ENCODE measurements at places on chromosomes 3 and 15.

DNA sequence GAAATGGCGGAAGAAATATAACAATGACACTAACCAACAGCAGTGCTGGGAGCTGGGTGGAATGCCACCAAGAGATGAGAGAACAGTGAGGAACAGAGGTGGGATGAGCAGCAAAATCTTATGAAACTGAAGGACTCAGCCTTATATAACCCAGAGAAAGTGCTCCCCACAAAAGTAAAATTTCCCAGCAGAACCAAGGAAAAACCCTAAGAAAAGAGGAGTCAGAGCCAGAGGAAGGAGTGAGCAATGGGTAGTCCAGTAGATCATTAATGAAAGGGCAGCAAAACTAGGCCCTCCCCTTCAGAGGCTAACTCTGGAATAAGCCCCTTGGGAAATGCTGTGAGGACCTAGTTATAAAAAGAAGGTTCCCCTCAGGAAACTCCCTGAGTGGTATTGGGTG lies 24.7 kb upstream of the UBE2E1 start:
- no peak for DNase-seq

- DNase-seq = no peak
Measured at GRCh38 chr15:61025781-61026180, 203.3 kb downstream of the RORA start.

- no peak for DNase-seq
Measured at GRCh38 chr15:99424131-99424571, 141.6 kb upstream of the MEF2A start.

- no peak for DNase-seq
Measured at GRCh38 chr3:113111011-113111707, 100.2 kb upstream of the BOC start.

GRCh38 chr3:25292036-25292435 lies 136.0 kb upstream of the RARB start:
- DNase-seq = no peak

GRCh38 chr3:71061037-71061436 lies 522.5 kb downstream of the FOXP1 start:
- DNase-seq = no peak

- no peak for DNase-seq
Measured at GRCh38 chr3:99909714-99910495, 92.2 kb downstream of the CMSS1 start.

GRCh38 chr15:28955993-28956421 lies 70.2 kb downstream of the APBA2 start:
- DNase-seq = no peak

- DNase-seq = no peak
Measured at GRCh38 chr3:84967767-84968581, 9.2 kb downstream of the CADM2 start.

DNA sequence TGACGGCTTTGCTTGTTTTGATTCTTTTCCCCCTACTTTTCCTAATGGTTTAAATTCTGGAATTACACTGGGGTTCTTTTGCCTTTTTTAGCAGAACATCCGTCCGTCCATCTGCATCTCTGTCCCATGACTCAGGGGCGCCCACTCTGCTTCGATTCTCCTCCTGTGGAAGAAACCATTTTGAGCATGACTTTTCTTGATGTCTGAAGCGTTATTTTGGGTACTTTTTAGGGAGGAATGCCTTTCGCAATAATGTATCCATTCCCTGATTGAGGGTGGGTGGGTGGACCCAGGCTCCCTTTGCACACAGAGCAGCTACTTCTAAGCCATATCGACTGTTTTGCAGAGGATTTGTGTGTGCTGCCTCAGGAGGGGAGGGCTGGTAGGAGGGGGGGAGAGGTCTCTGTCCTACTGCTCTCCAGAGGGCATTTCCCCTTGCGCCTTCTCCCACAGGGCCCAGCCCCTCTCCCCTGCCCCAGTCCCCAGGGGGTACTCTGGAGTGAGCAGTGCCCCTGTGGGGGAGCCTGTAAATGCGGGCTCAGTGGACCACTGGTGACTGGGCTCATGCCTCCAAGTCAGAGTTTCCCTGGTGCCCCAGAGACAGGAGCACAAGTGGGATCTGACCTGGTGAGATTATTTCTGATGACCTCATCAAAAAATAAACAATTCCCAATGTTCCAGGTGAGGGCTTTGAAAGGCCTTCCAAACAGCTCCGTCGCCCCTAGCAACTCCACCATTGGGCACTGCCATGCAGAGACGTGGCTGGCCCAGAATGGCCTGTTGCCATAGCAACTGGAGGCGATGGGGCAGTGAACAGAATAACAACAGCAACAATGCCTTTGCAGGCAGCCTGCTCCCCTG lies 19.5 kb upstream of the BSN start:
- no peak for DNase-seq

DNA sequence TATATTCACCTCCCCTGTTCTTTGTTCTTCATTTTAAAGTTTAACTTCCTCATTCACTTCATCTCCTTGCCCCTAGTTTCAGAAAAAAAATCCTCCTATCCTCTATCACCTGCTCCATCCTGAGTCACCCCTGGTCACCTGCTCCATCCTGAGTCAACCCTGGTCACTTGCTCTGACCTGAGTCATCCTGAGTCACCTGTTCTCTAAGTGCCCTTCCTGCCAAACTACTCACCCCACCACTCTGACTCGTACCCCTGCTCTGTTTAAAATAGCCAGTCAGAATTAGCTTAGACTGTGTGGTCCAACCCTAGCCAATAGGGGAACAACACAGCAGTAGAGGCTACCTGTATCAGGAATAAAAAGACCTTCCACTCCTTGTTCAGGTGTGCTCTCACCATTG lies 716.9 kb downstream of the ZBBX start:
- no peak for DNase-seq

DNA sequence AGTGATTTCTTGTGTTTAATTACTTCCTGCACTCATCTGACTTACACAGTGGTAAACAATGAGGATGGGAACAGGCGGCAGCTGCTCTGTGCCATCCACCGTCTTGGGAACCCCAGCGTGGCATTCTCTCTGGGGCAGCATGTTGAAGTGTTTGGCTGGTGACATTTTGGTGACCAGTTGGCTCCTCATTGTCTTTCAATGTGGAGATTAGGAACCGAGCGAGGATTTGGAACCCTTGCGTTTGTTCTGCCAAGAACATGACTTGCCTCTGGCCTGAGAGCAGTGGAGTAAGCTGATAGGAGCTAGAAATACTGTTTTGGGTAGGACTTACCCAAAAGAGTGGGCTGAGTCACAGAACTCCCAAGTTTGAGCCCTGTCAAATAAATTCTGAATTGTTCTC lies 88.8 kb downstream of the IGF1R start:
- no peak for DNase-seq

- DNase-seq = no peak
Measured at GRCh38 chr3:174216946-174217718, 642.0 kb upstream of the NAALADL2 start.

DNA sequence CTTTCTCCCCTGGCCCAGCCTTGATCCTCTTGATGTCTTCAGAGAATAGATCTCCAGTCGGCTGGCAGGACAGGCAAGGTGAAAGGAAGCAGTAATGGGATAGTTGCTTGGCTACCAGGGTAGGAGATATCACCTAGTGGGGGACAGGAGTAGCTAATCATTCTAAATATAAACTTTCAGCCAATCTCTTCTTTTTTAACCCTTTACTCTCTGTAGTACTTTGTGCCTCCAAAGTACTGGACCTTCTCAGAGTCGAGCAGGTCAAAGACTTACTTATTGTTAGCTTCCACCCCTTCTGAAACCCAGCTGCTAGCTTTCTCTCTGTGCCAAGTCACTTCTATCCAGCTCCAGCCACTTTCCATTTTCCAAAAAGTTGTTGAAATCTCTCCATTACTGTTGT lies 43.4 kb upstream of the FILIP1L start:
- DNase-seq = no peak

DNA sequence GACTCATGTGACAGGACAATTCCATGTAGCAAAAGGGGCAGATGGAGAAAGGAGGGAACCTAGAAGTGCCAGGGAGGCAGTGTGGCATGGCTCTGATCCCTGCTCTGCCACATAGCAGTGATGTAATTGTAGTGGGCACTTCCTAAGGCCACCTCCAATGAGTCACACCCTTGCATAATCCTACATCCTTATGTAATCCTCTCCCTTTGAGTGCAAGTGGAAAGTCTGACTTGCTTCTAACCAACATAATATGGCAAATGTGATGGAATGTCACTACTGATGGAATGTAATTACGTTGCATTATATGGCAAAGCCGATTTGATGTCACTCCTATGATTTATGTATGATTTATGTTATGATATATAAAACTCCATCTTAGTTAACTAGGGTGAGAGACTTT lies 72.9 kb upstream of the ATP2C1 start:
- DNase-seq = no peak

DNA sequence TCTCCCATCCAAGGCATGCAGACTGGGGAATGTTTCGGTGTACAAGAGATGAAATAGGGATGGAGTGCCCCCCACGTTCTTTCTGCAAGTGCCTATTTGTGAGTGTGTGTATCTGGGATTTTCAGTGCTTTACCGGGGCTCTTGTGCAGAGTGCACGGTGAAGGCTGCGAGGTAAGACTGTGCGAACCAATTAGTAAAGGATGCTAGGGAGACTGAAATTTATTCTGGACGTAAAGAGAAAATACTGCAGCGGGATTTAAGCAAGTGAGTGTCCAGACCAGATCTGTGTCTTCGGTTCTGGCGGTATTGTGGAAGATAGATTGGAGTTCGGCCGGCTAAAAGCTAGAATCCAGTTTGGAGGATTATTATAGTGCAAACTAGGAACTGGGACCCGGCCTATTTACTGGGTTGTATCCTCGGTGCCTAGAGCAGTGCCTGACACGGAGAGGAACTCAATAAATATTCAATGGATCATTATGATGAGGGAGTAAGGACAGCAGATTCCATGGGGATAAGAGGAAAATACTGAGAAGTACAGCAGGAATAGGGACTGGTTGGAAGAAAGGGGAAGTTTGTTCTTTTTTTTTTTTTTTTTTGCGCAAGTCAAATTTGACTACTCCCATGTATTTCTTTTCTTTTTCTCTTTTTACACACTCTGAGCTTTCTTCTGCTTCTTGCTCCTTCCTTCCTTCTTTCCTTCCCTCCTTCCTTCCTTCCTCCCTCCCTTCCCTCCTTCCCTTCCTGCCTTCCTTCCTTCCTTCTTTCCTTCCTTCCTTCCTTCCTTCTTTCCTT lies 580 bp upstream of the MAGEF1 start:
- DNase-seq = no peak

GRCh38 chr15:36468746-36469145 lies 110.7 kb upstream of the CDIN1 start:
- DNase-seq = no peak

DNA sequence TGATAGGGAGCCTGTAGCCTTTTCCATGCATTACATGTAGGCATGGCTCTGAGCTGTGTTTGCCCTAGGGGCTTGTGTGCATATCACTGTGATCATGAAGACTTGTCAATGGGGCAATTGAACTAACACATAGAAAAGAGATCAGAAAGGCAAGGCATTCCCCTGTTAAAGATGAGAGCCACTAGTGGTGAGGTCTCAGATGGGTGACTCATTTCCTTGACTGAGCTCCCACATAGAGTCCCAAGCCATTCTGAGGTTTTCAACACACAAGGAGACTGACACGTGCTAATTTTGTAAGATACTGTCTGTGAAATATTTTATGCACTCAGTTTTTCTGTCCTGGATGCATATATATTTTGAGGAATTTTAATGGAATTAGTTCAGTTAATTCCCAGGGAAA lies 53.8 kb downstream of the SAMMSON start:
- no peak for DNase-seq

GRCh38 chr15:72464251-72464650 lies 9.9 kb upstream of the ARIH1 start:
- DNase-seq = no peak

GRCh38 chr3:73557986-73558726 lies 66.6 kb downstream of the PDZRN3 start:
- no peak for DNase-seq

DNA sequence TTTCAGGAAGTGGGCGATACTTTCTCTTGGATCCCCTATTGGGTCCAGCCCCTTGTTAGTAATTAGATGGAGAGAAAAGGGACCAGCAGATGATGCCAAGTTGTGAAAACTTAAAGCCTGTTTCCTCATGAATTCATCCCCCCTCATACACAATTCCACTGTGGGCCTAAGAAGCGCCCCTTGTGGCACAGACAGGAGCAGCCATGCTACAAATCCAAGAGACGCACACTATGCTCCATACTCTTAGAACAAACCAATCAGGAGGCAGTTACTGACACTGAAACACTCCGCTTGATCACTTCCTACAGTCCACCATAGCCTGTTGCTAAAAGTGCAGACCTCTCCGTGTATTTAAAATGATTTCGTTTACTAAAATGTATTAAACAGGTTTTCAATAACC lies 111.3 kb upstream of the ARRDC4 start:
- no peak for DNase-seq

DNA sequence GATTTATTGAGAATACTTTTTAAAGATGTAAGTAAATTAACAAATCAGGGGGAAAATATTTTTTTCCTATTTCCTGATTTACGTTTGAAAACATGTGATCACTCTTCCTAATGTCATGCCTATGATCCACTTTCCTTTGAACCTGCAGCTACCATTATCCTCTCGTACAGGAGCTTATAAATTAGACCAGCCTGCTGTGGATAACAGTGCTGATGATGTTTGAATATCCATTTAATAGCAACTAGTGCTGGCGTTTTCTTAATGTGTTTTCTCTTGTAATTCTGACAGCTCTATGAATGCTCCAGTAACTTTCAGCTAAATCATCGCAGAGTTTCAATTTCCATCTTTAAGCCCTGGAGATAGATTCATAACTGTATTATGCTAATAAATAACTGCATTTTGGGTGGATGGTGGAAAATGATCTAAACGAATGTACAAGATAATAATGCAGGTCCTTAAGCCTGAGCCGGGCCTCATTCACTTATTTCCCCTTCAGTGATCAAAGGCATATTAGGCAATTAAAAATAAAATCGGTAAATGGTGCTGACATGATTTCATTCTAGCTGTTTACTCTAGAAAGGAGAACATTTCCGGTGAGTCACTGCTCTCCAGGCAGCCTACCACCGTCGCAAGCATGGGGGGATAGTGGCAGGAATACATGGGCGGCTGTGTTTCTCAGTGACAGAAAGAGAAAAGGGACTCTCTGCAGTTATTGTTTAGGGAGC lies 58.5 kb upstream of the SLC24A5 start:
- no peak for DNase-seq

DNA sequence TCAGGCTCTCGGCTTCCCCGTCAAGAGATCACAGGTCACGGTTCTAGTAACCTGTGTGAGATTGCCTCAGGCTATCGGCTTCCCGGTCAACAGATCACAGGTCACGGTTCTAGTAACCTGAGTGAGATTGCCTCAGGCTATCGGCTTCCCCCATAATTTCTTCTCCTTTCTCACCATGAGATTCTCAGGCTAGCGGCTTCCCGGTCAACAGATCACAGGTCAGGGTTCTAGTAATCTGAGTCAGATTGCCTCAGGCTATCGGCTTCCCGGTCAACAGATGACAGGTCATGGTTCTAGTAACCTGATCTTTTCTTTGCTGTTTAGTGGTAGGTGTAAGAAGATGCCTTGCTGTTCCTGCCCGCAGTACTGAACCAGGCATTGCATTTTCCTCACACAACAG lies 418.2 kb upstream of the ZNF717 start:
- DNase-seq = no peak

DNA sequence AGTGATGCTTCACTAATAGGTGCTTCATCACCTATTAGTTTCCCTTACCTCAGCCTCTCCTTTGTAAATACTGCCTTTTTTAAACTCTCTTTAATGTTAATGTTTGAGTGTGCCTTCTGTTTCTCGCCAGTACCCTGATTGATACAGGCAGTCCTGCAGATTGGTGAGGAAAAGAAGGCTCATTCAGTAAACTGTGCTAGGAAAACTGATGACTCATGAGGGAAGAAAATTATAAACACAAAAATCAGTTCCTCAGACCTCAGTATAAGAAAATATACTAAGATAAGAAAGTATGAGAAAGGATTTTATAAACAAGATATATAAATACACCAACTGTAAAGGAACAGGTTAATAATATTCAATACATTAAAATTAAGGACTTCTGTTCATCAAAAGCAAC lies 54.8 kb upstream of the OXTR start:
- DNase-seq = no peak
